ENCODE measurements at places on chromosomes 1 and 21.

GRCh38 chr1:178538192-178538916 is 25.4 kb downstream of the TEX35 start:
- no peak for DNase-seq

DNA sequence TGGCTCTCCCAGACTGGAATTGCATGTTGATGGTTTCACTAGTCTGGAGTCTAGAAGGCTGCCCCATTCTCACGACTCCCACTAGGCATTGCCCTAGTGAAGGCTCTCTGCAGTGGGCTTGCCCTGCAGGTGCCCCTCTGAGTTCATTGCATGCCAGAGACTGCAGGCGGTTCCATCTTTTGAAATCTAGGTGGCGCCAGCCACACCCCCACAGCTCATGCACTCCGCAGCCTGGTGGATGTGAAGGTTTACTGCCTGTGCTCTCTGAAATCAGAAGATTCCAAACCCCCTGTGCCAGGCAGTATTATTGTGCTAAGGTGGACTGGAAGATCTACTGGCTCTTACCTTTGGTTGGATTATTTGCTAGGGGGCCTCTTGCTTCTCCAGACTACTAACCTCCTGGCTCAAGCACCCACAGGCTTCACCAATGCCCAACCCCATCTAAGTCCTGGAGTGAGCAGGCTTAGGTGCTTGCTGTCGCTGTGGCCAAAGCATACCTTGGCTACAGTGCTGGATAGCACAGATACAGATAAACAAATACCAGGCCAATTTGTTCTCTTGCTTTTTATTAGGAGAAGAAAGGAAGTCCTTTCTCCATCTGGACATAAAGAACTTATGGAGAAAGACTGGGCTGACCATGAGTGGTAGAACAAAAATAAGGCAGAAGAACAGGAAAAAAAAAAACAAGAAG is 83.5 kb upstream of the SIM2 start:
- no peak for DNase-seq

GRCh38 chr1:233638513-233638912 is 24.6 kb downstream of the KCNK1 start:
- DNase-seq: no peak

DNA sequence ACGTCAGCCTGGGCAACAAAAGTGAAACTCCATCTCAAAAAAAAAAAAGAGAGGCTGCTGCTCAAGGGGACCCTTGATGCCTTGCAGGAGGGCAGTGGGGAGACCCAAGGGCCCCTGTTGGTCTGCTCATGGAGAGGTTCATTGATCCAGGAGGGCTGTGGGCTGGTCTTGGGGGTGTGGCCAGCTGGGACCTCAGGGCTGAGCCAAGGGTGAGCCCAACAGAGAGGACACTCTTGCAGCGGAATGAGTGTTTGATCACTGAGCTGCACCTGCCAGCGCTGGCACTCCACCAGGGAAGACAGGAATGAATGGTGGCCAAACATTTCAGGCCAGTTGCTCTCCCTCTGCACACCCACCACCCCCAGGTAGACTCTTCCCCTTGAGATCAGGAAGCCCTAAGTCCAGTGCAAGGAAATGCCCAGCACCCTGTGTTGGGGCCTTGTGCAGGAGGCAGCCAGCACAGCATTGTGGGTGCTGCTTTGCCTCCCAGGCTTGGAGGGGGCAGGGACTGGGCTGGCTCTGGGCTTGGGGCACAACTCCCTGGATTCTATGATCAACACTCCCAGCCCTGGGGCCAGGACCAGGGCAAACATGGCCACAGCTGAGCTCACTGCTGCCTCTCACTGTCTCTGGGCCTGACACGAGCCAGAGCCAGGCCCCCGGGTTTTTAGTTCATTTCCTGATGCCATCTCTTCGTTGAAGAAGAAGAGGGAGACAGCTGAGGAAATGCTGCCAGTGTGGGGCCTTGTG is 50.7 kb downstream of the IRF2BP2 start:
- no peak for DNase-seq

DNA sequence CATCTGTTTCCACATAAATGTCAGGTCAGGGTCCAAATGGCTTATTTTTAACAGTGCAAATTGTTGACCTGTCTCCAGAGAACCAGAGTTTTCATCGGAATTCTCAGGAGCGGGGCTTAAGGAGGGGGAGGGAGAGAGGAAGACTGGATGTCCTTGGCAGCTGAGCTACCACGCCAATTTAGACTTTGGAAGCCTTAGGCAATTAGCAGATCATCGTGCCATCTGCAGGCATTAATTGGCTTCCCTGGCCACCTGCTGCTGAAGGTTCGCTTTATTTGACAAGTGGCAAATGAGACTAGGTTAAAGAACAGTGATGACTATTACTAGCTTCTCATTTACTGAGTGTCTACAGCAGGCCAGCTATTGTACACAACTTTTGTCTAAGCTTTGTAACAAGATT is 43.7 kb downstream of the HLX start:
- no peak for DNase-seq

DNA sequence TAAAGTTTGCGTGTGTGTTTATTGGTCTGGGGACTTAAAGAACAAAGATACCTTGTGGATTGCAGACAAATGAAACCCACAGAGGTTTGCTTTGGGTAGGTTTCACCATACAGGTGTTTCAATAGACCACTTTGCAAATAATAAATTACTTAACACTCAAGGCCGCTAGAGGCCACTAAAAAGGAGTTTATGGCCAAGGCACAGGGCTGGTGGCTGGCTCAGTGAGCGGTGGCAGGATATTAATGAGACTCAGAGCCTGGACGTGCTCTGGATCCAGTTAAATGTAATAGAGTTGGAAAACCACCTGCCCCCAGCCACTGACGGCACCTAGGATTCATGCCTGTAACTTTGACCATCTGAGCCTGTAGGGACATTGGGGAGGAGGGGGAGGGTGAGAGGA is 44.5 kb downstream of the LRRC38 start:
- no peak for DNase-seq

GRCh38 chr1:115922801-115923200 is 53.5 kb upstream of the SLC22A15 start:
- DNase-seq: no peak

- no peak for DNase-seq
Measured at GRCh38 chr1:232667094-232667777, 37.3 kb upstream of the SIPA1L2 start.

DNA sequence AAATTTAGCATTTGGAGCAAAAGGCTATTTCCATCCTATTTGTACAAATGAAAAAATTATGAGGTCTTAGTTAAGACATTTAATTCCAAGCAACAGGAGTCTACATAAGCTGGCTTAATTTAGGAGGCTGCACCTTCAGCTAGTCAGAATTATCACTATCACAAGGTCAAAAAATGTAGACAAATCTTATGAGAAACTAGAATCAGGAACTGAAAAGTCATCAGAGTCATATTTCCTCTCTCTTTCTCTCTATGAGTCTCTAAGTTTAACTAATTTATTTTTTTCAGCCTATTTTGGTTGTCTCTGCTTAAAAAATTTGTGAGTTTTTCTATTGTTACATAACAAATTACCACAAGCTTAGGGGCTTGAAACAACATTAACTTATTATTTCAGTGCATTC is 807.1 kb upstream of the PRMT6 start:
- no peak for DNase-seq

GRCh38 chr1:15742339-15742801 is at the start of gene TMEM82:
Gene TMEM82 (plus strand): TSS chr1:15742499. CDS start chr1:15742560, 61 bp downstream.
- no peak for DNase-seq

- DNase-seq: no peak
Measured at GRCh38 chr1:18422076-18422777, 58.5 kb upstream of the KLHDC7A start.

DNA sequence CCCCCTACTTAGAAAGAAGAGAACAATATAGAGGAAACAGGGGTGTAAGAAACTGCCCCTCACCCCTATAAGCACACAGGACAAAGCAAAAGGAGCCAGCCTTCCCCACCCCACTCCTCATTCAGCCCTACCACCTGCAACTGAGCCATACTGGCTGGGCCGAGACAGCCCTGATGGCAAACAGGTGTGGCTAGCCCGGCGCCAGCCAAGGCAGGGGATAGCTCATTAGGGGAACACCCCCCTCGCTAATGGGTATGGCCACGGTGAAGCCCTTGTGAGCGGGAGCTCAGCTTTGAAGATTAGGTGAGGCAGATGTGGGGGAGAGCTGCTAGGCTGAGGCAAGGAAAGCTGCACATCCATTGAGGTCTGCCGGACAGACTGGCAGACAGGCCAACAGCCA is 65.5 kb downstream of the ERI3 start:
- no peak for DNase-seq

DNA sequence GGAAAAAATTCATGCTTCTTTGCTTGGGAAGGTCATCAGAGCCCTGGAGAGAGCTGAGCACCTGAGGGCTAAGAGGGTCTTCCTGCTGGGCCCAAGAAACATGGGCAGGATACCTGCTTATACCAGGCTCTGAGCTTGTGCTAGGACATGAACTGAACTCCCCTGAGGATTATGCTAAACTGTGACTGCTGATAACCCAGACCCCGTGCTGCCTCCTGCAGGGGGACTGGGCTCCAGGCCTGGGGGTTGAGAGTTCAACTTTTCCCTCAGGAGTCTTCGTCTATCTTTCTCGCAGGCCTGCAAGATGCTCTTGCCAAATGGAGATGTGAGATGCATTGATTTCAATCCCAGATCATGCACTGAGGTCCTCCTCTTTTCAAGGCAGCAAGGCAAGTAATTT is 368.5 kb downstream of the HHAT start:
- DNase-seq: no peak

GRCh38 chr1:162855461-162856150 is 5.4 kb downstream of the CCDC190 start:
- no peak for DNase-seq

- no peak for DNase-seq
Measured at GRCh38 chr1:161907265-161907664, 116.4 kb downstream of the OLFML2B start.

DNA sequence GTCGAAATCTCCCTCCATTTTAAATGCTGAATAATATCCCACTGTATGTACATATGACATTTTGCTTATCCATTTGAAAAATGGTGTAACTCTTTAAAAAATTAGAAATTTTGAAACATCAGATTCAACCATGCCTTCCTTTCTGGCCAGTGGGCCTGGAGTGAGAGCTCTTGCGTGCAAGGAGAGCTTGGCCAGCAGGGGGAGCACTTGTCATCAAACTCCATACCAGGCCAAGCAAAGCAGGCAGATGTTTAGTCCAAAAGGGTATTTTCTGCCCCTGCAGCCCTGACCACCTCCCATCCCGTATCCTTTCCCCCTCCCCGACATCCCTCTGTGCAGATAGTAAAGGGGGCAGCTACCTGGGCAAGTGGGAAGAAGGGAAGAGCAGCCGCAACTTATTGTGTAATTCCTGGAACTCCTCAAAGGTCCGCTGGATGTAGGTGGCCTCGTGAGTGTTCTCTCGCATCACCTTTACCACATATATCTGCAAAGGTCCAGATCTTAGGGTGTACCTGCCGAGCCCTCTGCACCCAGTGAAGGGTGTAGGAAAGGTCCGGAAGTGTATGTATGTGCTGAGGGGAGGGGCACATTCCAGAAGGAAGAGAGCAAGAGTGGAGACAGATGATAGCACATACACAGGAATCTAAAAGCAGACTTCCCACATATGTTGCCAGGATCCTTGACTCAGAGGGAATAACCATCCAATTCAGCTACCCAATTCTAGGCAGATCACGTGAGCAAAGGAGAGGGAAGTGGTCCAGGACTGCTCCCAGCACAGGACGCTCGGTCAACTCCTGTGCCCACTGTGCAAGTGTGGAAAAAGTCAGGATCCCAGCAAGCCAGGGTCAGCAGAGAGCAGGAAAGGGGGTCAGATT is 19.9 kb upstream of the PPP1R15B start:
- DNase-seq: no peak

GRCh38 chr1:42379794-42380585 is 602 bp upstream of the RIMKLA start:
- DNase-seq: peak; percentile 2

DNA sequence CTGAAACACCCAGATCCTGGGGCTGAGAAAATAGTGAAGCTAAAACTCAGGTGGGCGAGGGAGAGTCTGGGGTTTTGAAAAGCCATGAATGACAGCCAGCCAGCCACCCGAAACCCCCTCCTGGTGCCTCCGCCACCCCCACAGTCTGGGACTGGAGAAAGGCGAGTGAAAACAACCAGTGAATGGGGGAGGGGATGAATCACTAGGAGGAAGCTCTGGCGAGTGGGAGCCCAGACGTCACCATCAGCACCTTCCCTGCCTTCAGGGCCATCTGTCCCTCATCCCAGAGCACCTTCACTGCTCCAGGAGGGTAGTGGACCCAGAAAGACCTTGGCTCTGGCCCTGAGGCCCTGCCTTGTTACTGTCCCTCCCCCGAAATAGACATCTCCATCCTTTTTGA is 9.2 kb downstream of the RORC start:
- no peak for DNase-seq

- DNase-seq: no peak
Measured at GRCh38 chr1:155011437-155012025, 8.9 kb downstream of the ZBTB7B start.

DNA sequence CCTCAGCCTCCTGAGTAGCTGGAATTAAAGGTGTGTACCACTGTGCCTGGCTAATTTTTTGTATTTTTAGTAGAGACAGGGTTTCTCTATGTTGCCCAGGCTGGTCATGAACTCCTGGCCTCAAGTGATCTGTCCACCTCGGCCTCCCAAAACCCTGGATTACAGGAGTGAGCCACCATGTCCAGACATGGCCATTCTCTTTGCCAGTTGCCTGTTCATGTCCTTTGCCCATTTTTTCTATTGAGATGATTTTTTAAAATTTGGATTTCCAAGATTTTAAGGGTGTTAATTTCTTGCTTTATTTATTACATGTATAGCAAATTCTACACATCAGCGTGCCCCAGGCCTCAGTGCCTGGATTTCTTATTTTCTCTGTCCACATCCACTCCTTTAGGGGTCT is 2.8 kb downstream of the POLR3GL start:
- no peak for DNase-seq

- no peak for DNase-seq
Measured at GRCh38 chr1:9442986-9443385, 96.3 kb upstream of the SLC25A33 start.

GRCh38 chr1:43526002-43526401 is 4.7 kb upstream of the PTPRF start:
- no peak for DNase-seq

DNA sequence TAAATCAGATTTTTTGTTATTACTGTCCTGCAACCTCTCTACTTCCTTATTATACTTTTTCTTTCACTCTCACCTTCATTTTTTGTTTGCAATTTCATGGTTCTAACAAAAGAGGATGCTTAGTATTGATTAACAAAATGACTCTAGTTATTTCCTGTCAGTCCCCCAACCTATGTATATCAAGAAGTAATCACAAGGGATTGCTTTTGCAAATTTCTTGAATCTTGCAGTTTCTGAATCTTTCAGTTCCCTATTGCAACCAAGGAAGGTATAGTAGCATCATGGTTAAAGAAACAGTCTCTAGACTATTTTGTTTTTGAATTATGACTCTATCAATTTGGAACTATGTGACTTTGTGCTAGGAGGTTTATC is 446.9 kb downstream of the NEGR1 start:
- no peak for DNase-seq

DNA sequence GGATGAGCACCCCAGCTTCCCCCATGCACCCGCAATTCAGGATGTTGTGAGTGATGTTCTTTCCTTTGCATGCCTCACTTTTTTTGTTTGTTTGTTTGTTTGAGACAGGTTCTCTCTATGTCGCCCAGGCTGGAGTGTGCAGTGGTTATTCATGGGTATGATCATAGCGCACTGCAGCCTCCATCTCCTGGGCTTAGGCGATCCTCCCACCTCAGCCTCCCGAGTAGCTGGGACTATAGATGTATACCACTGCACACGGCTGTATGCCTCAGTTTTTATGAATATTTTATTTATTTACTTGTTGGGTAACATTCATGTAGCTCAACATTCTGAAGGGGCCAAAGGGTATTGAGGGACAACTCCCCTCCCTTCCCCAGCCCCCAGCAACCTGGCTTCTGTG is 54.8 kb downstream of the H3-3A start:
- DNase-seq: no peak

- no peak for DNase-seq
Measured at GRCh38 chr21:26297851-26298250, 127.3 kb upstream of the APP start.
